ENCODE measurements at places on chromosomes 2 and 18. TPM values are rescaled to one million over a fixed set of nuclear protein-coding genes. Genes with fewer than 3 reads are reported as not detected.

The SNED1 gene
- 0.38 TPM for total RNA-seq

The UGT1A5 gene
- 0.26 TPM for total RNA-seq

The DSG1 gene
- total RNA-seq, result 0.64 TPM

The CNTNAP5 gene
- total RNA-seq, result not detected

The SCYGR4 gene
- not detected for total RNA-seq

The ALPG gene
- total RNA-seq, result not detected

The DNAH6 gene
- total RNA-seq, result under 0.01 TPM

The DSC1 gene
- not detected for total RNA-seq

The KCNF1 gene
- not detected for total RNA-seq

The CCDC148 gene
- 0.26 TPM for total RNA-seq

Data from bronchial epithelial cell (primary cell).